ENCODE measurements at places on chromosomes 12 and 14.

DNA sequence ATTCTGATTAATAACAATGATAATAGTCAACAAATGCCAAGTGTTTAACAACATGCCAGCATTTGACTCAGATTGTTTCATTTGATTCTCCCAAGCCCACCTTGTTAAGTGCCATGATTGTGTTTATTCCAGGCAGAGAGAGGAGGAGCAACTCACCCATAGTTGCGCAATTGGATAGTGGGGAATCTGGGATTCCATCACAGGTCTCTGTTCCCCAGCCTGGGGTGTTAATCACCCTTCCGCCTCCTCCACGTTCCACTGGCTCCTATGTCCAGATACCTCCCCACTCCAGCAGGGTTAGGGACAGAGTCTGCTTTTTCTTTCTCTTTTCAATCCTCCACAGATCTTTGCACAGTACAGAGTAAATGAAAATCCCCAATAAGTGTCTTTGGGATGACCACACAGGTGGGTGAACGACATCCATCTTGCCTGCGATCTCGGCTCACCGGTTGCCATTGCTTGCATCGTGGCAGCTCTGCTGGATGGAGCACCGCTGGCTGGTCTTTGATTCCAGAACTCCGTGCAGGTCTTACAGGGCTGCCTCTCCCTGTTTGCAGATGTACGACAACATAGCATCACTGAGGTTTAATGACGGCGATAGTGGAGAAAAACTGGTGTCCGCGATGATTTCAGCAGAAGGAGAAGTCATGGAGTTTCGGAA lies 78.8 kb downstream of the DNAH10 start:
- DNase-seq: no peak

DNA sequence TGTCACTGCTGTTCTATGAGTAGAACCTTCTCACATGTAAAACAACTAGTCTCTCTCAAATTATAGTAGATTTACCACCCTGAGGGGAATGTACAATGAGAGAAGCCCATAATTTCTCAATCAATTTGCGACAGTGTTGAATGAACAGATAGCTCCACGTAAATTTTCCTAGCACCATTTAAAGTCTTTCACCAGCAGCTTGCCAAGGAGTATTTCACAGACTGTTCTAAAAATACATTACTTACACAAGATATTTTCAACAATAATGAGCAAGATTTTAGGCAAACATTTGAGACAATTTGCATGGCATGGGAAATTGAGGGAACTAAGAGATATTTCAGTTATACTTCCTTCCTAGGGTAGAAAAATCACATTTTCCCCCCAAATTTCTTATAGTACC lies 151.6 kb downstream of the KICS2 start:
- DNase-seq: no peak

- no peak for DNase-seq
Measured at GRCh38 chr14:61253064-61253738, 27.9 kb downstream of the TMEM30B start.

DNA sequence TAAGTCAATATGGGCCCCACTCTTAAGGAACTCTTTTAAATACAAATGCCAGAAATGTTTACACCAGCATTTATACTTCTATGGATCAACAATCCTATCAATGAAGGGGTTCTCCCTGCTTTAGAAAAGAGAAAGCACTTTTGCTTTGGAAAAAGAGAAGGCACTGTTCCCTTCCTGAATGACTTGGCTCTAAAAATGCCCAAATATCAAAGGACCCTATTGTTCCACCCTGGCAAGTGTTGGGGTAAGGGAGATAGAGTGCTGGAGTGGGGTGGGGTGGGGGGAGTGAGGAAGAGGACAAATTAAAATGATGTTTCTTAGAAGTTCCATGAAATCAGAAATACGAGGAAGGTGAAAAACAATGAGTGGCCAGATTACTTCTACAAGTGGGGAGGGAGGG lies 131.6 kb upstream of the GRIN2B start:
- no peak for DNase-seq

DNA sequence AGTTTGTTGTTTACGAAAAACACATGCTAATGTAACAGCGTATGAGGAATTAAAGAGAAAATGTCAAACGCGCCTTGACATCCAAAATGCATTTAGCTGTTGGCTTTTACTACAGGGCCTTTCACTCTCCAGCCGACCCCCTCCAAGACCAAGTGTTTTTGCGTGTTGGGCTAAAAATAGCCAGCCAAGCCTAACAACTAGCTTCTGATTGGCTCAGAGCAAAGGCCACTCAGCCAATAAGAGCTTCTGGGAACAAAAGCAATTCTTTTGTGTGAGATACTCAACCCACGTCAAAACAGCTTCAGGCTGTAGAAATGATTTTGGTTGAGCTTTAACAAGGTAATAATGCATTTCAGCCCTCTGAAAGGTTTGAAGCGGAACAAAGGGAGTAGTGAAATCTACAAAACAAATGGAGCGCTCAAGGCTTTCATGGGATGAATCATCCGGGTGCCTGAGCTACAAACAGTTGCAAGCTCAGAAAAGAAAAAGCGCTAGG lies 198.7 kb upstream of the DCN start:
- DNase-seq: peak; percentile 70

DNA sequence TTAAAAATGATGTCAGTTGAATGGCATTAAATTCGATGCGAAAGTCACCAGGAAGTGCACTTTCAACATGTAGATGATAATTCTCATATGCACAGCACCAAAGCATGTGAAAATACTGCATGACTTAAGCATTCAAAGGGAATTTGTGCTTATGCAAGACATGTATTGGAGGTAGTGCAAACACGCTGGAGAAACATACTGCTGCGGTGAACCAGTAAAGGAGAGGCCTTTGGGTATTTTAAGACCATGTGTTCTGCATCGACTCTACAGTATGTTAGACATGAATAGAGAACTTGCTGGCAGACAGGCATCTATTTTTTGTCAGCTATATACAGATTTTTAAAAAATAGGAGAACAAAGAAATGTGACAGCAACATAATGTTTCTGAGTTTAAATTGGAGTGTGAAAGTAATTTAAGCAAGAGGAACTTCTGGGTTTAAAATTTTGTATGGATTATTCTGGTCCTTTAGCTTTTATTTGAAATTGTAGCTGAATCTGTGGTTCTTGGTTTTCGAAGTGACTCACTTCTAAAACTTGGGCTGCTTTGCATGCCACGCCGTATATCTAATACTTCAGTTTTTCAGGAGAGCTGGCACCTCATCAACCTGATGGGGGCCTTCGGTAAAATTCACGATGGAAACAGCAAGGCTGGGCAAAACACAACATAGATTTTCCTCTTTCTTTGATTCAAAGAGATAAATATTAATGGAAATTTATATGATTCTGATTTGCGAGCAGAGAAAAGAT lies 408.7 kb downstream of the APAF1 start:
- no peak for DNase-seq

DNA sequence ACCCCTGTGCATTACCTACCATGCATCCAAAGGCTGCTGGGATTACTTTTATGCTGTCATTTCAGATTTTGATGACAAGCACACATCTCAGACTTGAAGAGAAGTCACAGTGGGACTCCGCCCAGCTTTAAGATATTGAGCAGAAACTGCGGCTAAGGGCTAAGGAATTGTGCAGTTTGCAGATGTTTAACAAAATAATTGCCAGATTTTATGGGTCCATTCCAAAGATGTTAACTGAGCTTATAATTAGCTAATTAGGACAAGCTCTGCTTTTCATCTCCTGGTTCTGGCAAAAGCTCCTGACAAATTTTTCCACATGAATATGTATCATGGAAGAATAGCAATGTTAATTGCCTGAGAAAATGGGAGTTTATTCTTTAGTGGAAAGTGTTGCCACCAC lies 344.4 kb upstream of the ATXN7L3B start:
- no peak for DNase-seq

DNA sequence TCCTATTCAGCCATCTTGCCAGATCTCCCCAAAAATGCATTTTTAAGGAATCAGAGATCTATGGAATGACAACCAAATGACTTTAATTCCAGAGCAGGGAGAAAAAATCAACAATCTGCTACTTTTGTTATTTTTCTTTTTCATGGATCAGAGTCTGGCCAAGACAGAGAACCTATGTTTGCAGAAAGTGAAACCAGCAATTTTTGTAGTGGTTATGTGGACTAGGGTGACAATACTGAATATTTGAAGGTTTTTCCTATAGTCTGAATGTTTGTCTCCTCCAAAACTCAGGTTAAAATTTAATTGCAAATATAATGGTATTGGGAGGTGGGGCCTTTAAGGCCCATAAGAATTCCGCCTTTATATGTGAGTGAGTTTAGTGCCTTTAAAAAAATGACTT lies 30.9 kb downstream of the KLRK1 start:
- no peak for DNase-seq

DNA sequence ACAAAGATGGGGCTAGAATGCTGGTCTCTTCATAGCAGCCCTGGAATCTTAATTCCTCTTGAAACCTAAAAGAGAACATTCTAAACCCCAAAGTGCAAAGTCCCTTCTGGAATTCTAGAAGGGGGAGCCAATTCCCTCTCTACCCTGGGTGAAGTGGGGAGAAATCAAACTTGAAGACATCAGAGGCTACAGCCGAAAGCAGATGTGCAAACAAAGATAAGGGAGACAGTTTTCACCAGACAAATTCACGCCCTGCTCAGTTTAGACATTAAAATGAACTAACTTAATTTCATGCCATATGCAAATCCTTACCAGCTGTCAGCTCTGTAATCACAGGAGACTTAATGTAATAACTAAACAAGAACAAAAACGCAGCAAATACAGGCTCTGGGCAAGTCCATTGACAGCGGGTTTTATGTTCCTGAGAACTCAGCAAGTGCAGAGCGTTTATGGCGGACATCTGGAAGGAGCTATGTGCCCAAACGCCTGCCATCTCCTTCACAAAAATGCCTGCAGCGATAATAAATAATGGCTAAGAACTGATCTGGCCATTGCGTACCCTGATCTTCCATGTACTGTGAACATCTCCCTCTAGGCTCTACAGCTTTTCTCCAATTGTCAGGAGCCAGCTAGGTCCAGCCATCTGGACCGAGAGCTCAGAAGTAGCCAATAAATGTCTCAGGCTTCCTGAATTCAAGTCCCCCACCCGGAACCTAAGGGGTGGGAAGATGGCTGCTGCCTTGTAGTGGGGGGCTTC lies 19.1 kb upstream of the FICD start:
- no peak for DNase-seq

DNA sequence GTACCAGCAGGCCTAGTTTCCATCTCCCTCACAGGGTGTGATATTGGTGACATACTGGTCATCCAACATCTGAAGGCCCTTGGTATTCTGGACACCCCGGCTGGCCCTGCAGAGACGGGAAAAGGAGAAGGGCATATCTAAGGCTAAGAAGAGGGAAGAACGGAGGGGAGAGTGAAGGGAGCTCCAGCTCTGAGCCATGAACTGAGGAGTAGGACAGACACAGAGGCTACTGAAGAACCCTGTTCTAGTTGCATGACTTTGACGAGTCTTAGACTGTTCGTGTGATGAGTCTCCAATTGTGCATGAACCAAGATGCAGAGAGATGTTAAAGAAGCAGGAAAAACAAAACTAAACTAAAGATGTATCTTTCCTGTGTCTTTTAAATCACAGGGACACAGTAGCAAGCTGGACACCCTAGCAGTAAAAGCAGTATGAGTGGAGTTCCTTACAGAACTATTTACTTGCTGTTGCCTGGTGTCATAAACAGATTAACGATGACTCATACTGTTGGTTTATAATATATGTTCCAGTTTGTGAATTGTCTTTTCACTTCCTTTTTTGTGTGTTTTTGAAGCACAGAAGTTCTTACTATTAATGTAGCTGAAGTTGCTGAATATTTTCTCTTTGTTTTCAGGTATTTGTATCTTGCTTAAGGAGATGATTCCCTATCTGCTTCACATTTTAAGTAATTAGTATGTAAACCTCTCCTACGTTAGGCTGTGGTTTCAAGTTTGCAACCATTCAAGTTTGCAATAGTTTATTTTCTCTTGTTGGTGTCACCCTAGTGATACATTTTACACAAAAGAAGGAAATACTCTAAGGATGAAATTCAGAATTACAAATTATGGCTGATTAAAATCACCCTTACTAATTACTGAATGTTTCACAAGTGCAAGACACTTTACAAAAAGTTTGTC lies 15.7 kb downstream of the FAR2 start:
- DNase-seq: no peak

DNA sequence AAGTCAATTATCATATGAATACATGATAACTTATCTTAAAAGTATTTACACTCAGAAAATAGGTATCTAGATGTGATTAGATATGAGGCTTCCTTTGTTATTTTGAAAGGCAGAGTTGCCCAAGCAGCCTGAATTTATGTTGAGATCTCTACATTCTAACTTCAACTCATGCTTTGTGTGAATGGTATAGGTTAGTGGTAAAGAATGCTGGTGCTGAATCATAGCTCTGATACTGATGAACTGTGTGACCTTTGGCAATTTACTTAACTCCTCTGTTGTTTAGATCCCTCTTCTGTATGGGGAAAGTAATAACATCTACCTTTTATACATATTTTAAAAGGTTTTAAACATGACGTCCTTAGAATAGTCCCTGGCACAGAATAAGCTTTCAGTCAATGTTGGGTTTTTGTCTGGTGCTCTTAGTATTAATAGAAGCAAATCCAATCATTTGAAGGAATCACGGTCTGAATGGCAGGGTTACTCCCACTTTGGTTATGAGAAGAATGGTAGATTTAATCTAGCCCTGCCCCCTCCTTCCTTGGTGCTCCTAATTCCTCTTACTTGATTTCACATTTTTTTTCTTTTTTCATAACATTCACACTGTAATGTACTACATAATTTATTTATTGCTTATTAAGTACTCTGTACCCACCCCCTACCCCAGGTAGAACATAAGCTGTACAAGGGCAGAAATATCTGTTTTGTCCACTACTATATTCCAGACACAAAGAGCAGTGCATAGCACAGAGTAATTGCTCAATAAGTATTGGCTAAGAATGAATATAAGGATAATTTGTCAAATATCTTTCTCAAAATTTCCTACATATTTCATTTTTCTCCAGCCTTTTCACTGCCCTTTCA lies 203.3 kb upstream of the KRR1 start:
- no peak for DNase-seq

DNA sequence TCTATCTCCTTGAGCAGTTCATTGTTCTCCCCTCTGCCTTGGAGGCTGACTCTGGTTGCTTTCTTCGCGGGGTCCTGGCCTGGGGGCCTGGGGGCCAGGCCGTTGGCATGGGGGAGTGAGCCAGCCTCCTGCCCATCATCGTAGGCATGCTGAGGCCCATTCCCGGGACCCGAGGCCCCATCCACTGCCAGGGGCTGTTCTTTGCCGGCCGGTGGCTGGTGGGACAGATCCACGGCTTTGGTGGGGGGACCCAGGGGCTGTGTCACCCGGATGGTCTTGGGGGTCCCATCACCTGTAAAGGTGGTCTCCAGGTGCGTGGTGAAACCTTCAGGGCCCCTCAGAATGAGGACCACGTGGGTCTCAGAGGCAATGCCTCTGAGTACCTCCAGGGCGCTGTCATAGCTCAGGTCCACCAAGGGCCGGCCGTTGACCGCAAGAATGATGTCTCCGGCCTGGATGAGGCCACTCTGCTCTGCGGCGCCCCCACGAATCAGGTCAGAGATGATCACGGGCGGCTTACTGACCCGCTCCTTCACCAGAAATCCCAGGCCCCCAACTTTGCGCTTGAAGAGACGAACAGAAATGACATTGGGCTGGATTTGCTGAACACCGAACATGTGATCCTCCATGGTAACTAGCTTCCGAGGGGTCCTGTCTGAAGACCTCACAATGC lies 30.8 kb downstream of the NOS1 start:
- DNase-seq: no peak
